Ecto neural progenitor cell (in vitro differentiated cells): ENCODE measurements at places on chromosomes 5 and 9.

DNA sequence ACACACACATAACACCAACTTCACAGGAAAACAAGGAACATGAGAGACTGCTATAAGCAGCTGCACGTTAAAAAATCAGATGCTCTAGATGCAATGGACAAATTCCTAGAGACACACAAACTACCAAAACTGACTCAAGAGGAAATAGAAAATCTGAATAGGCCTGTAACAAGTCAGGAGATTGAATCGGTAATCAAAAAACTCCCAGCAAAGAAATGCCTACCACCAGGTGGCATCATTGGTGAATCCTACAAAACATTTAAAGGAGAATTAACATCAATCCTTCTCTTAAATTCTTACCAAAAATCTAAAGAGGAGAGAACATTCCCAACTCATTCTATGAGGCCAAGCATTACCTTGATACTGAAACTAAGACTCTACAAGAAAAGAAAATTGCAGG, 54.9 kb downstream of the NDST1 start:
- DNase-seq: no peak

- no peak for DNase-seq
These were observed 143.0 kb downstream of the FBN2 start for GRCh38 chr5:128395073-128395472.

GRCh38 chr5:135714126-135714894, 120.2 kb upstream of the SLC25A48 start:
- no peak for DNase-seq

GRCh38 chr9:126925876-126926275, 11.3 kb downstream of the RALGPS1 start:
- DNase-seq: no peak

DNA sequence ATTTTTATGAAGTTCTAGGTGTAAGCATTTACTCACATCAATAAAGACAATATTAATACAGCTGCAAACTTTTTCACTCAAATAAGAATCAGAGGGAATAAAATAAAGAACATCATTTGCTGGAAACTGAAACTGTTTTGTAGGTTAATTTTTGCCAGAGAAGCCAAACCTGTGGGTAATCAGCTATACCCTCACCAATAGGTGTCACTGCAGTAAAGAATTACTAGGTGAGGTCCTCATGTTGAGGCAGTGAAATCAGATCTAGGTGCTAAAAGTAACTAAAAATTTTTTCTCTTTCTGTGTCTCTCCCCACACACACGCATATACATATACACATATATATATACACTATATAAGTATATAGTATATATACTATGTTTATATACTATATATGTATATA, 1016.3 kb upstream of the SEMA6A start:
- DNase-seq: no peak

- no peak for DNase-seq
These were observed 18.0 kb downstream of the CLTA start for GRCh38 chr9:36208521-36209253.

DNA sequence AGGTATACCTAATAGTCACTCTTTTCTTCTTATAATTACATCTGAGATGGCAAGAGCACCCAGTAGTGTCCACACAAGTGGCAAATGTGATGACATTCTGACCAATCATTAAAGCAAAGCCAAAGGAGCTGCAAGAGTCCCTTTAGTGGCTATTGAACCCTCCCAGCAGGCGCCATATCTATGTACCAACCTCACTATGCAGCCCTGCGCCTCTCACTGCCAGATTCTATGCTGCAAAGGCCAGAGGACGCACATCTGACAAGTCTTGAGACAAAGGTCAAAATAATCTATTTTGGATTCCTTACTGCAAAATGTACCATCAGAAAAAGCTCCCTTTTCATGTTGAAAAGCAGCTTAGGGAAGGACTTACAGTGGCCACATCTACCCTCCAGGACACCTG, 47.0 kb downstream of the EPB41L4B start:
- DNase-seq: no peak

DNA sequence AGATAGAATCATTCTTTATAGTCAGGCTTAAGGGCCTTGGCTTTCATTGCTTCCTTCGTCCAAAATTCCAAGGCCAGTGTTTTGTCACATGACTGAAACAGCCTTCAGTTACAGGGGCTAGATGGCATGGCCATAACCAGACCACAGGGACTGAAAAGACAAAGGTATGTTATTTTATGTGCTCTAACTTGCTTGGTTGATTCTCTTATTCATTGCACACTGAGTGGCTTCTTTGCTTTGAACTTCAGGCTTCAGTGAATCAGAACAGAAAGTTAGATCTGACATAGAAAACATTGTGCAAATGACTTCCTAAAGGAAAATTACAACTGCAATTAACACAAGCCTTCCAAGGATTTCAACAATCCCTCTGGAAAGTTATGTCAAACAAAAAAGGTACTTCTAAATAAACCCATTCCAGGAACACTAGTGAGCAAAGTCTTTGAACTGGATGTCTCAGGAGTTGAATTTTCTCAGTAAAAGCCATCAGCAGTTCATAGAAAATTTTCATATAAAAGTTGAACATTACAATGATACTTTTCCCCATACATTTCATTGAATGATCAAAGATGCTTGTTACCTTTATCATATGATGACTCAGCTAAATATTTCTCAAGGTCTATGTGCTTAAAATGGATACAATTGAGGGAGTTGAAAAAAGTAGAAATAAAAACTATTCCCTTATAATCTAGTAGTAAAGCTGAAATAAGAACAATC, 355.3 kb downstream of the TMEM232 start:
- DNase-seq: no peak

- no peak for DNase-seq
These were observed 53.8 kb downstream of the ABHD17B start for GRCh38 chr9:71857159-71857558.

DNA sequence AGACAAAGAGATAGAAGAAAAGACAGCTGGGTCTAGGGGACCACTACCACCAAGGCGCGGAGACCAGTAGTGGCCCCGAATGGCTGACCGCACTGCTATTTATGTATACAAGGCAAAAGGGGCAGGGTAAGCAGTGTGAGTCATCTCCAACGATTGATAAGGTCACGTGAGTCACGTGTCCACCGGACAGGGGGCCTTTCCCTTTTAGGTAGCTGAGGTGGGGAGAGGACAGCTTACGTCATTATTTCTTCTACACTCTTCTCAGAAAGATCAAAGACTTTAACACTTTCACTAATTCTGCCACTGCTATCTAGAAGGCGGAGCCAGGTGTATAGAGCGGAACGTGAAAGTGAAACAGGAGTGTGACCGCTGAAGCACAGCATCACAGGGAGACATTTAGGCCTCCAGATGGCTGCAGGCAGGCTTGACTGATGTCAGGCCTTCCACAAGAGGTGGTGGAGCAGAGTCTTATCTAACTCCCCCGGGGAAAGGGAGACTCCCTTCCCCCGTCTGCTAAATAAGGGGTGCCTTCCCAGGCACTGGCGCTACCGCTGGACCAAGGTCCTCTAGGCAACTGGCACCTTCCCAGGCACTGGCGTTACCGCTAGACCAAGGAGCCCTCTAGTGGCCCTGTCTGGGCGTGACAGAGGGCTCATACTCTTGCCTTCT, 6.1 kb upstream of the PRR16 start:
- peak; percentile 68 for DNase-seq

DNA sequence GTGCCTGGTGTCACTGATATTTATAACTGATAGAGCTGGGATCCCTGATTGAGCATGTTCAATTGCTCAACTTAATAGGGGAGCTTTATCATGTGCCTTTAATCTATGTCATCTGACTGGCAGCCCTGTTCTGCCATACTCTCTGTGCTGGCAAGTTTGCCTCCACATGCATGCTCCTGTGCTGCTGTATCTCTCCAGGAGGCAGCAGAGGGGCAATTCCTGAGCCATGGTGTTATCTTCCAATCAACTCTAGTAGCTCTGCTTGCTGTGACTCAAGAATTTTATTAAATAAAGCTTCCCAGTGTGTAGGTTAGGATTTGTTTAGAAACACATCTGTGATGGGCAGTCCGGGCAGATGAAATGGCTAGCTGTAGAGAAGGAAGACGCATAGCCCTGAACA, 642.0 kb downstream of the KIF4B start:
- no peak for DNase-seq

DNA sequence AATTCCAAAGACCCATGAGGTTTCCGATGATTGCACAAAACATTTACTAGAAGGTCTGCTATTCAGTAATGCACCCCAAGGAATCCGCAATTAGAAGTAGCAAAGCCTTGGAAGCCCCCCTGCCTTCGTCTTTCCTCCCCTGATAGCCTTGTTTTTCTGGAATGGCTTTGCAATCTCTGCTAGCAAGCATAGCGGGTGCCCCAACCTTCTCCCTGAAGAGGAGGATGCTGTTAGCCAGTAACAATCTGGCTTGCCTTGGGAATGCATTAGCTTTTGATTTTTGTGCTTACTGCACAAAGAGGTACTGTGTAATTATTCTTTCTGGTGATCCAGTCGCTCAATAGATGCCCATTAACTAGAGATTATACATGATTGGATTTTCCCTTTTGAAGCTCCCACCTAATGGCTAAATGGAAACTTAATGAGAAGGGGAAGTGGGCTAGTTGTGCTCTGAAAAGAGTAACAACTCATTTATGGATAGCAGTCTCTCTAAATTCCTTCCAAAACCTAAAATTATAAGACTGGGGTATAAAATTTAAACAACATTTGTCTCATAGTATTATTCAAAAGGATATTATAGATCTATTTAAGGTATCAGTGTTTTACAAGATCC, 91.6 kb downstream of the FBXW11 start:
- no peak for DNase-seq

- DNase-seq: no peak
These were observed 737.3 kb downstream of the MTRR start for GRCh38 chr5:8606231-8606630.

- DNase-seq: no peak
These were observed 21.4 kb downstream of the SPZ1 start for GRCh38 chr5:80341016-80341775.

- DNase-seq: no peak
These were observed 161.2 kb upstream of the PTGER4 start for GRCh38 chr5:40518485-40518917.

DNA sequence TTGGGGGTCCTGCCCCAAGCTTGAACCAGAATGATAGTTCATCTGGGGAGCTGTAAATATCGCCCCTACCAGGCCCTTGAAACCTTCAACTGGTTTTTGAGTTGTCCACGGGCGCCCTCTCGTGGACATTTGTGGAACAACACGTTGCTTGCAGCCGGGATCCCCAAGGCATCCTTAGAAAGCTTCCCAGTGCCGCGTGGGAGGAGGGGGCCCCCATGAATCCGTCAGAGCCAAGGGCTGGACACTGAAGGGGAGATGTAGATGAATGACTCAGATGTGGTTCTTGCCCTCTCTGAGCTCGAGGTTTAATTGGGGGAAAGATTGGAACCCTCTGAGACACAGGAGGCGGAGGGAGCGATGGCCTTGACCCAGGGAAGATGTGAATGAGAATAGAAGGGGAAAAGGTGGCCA, 31.8 kb upstream of the ORM1 start:
- DNase-seq: peak; percentile 87

DNA sequence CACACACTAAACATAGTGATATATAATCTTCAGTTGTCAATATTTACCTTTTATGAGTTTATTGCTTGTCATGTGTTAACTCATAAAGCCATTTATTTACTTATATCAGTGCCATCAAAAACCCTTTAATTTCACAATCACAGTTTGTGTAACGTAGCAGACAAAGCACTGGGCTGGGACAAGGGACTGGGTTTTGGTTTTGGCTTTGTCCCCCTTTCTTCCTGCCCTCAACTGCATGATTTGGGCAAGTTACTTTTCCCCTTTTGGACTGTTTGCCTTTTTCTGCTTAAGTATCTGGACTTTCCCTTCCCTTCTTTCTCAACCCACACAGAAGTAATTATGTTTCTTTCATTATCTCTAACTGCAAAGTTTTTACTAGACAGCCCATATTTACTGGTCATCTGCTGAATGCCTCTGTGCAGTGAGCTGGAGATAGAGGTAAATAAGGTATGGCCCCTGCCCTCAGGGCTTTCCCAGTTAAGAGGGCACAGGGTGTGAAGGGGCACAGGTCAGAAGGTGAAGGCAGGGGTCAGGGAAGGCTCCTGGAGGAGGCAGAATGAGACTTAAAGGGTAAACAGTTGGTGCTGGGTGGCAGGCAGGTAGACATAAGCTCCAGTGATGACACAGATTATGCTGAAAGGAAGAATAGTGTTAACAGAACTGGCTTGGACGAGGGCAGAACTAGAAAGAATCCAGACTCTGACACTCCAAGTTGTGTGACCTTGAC, 14.8 kb upstream of the NR3C1 start:
- no peak for DNase-seq

- DNase-seq: no peak
These were observed 665 bp downstream of the ASS1 start for GRCh38 chr9:130445268-130445983.

GRCh38 chr5:18393565-18394442, 759.5 kb downstream of the TAF11L14 start:
- peak; percentile 85 for DNase-seq

DNA sequence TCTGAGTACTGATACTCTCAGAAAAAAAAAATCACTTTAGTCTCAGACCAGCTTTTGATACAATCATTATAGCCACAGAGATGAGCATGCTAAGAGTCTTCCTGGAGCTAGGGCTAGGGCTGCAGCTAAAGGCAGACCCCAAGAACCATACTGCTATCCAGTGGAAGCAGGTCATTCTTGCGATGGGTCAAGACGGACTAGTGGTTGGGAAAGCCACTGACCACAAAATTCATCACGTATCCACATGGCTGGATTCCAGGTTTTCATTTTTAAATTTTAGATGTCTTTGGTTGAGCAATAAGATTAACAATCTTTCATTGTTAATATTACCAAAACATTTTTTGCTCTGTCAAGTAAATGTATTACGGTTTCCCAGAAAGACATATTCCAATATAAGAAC, 598.1 kb downstream of the DNAH5 start:
- no peak for DNase-seq

DNA sequence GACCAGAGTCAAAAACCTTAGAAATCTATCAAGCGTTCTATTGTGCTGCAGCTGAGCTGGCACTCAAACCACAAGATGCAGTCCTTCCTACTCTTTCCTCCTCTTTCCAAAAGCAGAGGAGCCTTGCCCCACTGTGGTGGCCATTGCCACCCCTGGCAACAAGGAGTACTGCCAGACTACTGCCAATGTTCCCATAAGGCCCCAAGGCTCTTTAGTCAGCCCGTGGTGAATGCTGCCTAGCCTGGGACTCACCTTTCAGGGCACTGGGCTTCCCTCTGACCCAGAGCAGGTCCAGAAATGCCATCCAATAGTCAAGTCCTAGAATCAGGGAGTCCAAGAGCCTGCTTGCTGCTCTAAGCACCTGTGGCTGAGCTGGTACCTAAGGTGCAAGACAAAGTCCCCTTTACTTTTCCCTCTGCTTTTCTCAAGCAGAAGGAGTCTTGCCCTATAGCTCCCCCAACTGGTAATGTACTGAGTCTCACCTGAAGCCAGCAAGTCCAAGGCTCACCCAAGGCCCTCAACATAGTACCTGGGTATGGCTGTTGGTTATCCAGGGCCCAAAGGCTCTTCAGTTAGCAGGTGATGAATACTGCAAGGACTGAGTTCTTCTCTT, 219.4 kb downstream of the ATPSCKMT start:
- no peak for DNase-seq

- no peak for DNase-seq
These were observed 248.8 kb downstream of the NNT start for GRCh38 chr5:43851741-43852140.

- peak; percentile 88 for DNase-seq
These were observed 45.4 kb downstream of the ANXA2R start for GRCh38 chr5:42994555-42995359.
